Naive thymus-derived CD4-positive, alpha-beta T cell (primary cell): ENCODE measurements at places on chromosomes 13 and 19. TPM values are rescaled to one million over a fixed set of nuclear protein-coding genes. Genes with fewer than 3 reads are reported as not detected.

Gene SLC25A41
- total RNA-seq, result not detected

Gene PODNL1
- not detected for total RNA-seq

Gene GRK1
- total RNA-seq, result not detected

DNA sequence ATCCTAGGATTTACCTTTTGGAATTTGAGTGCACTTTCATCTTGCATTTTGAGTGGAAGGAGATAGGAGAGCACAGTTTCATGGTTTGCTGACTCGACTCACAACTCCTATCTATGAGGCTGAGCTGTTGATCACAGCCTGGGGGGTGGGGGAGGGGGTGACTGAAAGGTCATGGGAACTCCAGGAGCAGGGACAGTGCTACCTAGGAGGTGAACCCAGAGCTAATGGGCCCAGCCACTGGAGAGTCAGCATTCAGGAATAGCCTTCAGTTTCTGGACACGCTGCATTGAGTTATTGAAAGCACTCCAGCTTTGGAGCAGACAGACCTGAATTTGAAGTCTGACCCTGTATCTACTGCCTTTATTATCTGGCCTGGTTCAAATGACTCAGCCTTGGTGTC lies 339.9 kb downstream of the SLC7A1 start:
- no peaks in the 10 kb centered on the region for H3K4me1 ChIP-seq
- H3K27ac ChIP-seq, result no peak overlapping the region
- H3K27me3 ChIP-seq, result no peaks in the 10 kb centered on the region
- no peak for DNase-seq
- no peak overlapping the region for H3K4me3 ChIP-seq
- H3K36me3 ChIP-seq, result no peaks in the 10 kb centered on the region
